T follicular helper cell (primary cell): ENCODE measurements at places on chromosomes 2 and 18.

GRCh38 chr2:74507926-74508520, 528 bp upstream of the PCGF1 start:
- no peak for DNase-seq

DNA sequence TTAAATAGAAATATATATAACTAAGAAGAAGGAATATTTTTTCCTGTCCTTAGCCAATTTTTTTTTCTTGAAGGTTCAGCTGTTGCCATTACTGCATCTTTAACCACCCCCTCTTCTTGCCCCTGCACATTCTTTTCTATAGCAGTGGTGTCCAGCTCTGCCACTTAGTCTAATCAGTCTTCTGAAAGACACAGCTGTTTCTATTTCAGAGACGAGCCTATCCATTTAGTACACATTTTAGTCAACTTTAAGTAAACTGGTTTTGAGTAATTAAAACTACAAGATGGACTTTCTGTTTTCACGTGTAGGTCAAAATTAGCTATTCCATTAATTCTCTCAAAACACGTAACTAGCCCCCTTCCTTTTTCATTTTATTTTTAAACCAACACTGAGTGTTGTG, 21.0 kb downstream of the SPOPL start:
- DNase-seq: no peak

DNA sequence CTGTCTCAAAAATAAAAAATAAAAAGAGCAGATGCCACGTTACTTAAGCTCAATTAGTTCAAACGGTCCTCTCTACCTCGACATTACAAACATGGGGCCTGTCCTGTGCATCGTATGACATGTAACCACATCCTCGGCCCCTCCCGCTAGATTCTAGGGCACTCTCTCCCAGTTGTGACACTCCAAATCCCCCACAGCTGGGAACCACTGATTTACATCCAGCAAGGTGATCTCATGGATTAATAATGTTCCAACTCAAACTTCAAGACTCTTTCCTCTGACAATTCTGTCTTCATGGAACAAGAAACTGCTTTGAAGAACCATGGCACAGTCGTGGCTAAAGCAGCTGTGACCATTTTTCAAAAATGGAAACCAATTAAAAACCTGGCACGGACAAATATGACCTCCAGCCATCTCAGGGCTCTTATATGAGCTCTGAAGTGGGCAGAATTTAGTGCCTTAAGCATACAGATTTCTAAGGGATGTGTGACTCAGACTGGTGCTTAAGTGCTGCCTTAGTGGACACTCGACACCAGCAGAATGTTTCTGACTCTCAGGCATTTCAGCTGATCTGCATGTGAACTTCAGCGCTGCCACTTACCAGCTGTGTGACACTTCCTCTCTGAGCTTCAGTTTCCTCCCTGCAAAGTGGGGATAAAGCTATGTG, 31.7 kb upstream of the ASAP2 start:
- DNase-seq: no peak

DNA sequence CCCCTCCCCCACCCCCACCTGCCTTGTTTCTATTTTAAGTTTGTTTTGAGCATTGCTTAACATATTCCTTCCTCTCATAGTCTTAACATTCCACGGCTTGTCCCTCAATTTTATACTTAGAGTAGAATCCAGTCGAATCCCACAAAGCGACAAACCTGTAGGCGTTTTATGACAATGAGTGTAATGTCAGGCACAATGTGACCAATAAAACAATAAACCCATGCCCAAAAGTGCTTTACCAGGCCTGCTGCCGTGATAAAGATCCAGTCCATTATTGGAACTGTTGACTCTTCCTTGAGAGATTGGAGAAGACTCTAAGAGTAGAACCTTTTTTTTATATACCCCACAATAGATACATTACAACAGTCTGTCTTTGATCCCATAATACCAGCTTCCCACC, 6.2 kb upstream of the MRO start:
- DNase-seq: no peak

GRCh38 chr2:39068299-39069135, 52.3 kb downstream of the SOS1 start:
- no peak for DNase-seq

GRCh38 chr2:175834477-175834876, 167.6 kb downstream of the LNPK start:
- no peak for DNase-seq

GRCh38 chr2:45595721-45596435, 15.2 kb downstream of the SRBD1 start:
- DNase-seq: no peak

GRCh38 chr18:685438-685837, 27.0 kb downstream of the ENOSF1 start:
- DNase-seq: no peak

DNA sequence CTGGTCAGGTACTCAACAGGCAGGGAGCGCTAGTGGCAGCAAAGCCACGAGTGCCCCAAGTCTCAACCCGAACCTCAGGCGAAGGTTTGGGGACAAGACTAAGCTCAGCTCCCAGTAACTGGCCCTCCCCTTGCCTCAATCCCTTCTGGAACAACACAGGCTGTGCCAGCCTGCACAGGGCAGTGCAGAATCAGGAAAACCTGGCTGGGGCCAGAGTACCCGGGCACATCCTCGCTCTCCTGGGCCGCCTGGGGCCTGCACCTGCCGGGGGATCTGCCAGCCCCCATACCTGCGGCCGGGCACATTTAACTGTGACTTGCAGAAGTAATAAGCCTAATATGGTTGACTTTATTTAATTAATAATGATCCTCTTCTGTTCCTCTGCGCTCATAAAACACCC, 60.6 kb downstream of the GBX2 start:
- DNase-seq: no peak
